GM12892 (cell line): ENCODE measurements at places on chromosomes 16 and 17.
A peak's percentile ranks its signal among the peaks of the same experiment; 100 is the strongest.

DNA sequence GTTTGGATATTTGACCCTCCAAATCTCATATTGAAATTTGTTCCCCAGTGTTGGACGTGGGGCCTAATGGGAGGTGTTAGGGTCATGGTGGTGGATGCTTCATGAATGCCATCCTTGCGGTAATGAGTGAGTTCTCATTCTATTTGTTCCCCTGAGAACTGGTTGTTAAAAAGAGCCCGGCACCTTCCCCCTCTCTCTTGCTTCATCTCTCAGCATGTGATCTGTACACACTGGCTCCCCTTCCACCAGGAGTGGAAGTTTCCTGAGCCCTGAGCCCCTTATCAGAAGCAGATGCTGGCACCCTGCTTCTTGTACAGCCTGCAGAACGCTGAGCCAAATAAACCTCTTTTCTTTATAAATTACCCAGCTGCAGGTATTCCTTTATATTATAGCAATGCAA is 25.6 kb downstream of the PIK3R6 start:
- DNase-seq = no peak

GRCh38 chr16:57906382-57907316 is 64.3 kb downstream of the CNGB1 start:
- peak; percentile 29 for DNase-seq

DNA sequence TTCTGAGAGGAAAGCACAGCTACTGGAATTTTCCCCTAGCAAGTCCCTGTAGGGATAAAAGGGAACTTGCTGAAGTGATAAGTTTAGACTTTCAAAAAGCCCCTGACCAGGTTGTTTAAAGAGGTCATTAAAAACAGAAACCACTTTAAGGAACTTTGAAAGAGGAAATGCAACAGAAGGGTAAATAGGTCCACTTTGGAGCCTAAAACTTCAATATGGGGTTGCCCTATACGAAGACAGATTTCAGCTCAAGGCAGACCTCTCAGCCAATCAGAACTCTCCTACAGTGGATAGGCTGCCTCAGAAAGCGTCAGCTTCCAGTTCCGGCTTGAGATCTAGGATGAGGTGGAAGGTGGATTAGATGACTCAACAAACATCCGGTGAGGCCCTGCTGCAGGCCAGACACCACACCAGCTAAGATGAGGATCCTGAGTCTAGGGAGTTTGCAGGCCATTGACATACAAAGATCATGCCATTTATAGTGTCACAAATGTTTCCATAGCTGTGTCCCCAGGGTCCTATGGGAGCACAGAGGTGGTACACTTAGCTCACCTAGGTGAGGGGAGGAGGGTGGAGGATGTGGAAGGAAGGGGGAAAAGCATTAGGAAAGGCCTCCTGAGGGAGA is 7.9 kb upstream of the MFSD6L start:
- DNase-seq = peak; percentile 67

GRCh38 chr16:89619840-89620239 is 6.4 kb downstream of the DPEP1 start:
- DNase-seq = no peak

DNA sequence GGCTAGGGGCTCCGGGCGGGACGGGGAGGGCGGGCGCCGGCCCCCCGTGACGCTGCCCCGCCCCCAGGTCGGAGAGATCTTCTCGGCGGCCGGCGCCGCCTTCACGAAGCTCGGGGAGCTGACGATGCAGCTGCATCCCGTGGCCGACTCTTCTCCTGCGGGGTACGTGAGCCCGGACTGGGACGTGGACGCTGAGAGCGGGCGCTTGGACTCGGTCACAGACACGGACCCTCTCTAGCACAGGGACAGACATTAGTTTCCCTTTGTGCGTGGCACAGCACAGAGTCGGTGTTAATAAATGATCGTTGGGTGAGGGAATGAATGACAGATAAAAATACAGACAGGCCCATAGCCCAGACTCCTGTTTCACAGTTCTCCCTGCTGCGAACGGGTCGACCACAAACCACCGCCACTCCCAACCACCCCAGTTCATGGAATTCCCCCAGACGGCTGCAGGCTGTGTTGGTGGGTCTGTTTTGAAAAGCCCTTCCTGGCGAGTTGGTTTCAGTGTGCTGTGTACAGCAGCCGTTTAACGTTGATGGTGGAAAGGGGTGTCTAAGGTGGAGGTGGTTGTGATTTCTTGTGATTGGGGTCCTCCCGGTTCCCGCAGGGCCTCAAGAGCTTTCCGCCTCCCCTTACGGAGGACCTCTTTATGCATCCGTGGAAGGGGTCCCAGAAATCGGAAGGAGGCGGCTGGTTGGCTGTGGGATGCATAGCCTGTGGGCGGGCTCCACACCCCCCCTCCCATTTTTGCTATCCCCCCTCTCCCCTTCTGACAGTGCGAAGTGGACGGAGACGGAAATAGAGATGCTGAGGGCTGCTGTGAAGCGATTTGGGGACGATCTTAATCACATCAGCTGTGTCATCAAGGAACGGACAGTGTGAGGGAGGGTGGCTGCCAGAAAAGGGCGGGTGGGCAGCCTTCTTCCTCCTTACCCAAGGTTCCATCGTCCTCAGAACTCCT is 2.9 kb downstream of the RNASEK start:
- DNase-seq = no peak

DNA sequence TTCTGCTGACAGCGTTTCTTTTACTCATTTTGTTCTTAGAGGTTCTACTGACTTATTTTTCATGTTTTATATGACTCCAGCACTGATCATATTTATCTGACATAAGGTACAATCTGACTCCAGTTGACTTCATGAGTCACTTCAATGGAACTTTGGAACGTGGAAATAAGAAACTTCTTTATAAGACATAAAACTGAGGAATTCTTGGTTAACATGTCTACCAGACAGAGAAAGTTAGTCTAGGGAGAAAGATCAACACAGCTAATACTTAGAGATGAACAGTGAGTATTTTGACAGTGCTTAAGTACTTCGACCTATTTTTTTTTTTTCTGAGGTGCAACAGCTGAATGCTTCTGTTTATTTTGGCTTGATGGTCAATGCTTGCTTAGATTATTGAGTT is 679.5 kb downstream of the KCNJ2 start:
- no peak for DNase-seq

DNA sequence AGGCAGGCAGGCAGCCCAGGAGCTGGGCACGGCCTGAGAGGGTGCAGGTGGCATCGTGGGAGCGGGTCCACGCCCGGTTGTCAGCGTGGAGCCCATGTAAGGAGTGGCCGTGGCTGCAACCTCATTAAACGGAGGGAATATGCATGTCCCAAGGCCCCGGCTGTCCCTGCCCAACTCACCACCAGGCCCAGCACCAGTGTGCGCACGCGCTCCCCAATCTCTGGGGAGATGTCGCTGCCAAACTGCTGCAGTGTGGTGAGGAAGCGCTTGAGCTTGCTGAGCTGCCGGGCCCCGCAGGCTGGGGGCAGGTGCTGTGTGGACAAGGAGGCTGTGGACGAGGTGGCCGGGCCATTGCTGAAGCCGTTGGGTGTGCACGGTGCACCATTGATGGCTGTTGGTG is 25.6 kb upstream of the PABPN1L start:
- DNase-seq = no peak

GRCh38 chr17:2089021-2089422 is 34.1 kb downstream of the HIC1 start:
- no peak for DNase-seq

- no peak for DNase-seq
Observed at GRCh38 chr16:26550111-26550610, 516.6 kb upstream of the C16orf82 start.

DNA sequence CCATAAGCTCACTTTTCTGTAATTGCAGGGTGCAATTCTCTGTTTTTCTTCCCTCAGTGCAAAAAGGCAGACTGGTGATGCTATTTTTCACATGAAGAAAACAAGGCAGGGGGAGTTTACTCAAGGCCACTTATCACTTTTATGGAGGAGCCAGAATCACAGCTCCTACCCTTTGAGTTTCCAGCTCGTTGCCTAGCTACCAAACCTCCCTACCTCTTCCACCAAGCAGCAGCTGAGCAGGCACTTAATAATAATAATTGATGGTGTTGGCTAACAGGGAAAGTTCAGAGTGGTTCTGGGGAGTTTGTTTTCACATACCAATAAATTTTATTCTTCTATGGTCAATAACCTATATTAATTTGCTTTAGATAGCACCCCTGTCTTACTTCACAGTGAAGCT is 31.9 kb upstream of the MPHOSPH6 start:
- no peak for DNase-seq

DNA sequence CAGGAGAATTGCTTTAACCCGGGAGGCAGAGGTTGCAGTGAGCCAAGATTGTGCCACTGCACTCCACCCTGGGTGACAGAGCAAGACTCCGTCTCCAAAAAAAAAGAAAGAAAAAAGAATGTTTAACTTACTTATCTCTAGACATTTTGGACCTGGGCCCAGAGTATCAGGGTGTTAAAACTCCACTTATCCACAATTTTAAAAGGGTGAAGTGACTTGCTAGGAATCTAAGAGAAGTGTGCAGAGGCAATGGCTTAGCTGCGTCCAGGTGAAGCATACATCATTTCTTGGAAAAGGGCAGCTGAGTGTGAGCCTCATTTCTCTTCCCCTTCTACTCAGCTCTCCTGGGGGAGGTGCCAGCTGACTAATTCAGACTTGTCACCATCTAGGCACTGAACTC is 25.1 kb downstream of the ALDH3A2 start:
- DNase-seq = no peak
